NCI-H2171 (cell line): ENCODE measurements at places on chromosomes 4 and X.

GRCh38 chr4:187499956-187500355, 495.6 kb upstream of the ZFP42 start:
- no peak for DNase-seq

DNA sequence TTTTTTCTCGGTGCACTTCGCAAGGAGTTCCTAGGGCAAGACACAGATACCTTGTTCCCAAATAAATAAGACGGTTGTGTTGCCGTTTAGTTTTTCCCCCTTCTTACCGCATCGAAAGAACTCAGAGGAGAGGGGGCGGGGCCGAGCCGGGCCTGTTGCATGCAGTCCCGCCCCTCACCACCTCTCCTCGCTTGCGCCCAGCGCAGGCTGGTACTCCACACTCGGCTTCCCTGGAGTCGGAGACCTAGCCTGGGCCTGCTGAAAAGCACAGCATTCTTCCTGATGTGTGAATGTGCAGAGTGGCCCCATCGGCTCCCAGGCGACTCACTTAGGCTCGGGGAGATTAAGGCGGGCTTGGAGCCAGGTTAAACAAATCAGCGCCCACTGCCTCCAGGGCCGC, 26.1 kb upstream of the VMA21 start:
- DNase-seq = no peak

DNA sequence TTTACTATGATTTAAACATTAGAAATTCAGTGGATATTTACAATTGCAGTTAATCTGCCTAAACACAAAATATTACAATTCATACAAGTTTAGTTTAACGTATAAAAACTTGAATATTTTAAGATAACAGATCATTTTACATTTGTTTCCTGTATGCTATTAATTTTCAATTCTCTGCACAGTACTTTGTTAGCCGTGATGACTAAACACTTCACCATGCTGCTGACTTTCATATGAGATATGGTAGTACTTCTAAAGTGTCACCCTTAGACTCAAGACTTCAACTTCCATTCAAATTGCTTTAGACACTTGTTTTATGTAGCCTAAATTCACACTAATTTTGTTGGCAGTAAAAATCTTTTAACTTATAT, 1646.4 kb upstream of the ADGRL3 start:
- DNase-seq = no peak

- no peak for DNase-seq
Observed at GRCh38 chr4:140330311-140330900, 43.0 kb upstream of the SCOC start.

GRCh38 chrX:39507034-39507433, 590.7 kb downstream of the BCOR start:
- DNase-seq = no peak

- DNase-seq = no peak
Observed at GRCh38 chr4:158871335-158871724, 102.5 kb downstream of the FNIP2 start.

- no peak for DNase-seq
Observed at GRCh38 chrX:40513012-40513411, 67.8 kb upstream of the ATP6AP2 start.

- no peak for DNase-seq
Observed at GRCh38 chrX:153501530-153501929, 6.8 kb downstream of the BGN start.

DNA sequence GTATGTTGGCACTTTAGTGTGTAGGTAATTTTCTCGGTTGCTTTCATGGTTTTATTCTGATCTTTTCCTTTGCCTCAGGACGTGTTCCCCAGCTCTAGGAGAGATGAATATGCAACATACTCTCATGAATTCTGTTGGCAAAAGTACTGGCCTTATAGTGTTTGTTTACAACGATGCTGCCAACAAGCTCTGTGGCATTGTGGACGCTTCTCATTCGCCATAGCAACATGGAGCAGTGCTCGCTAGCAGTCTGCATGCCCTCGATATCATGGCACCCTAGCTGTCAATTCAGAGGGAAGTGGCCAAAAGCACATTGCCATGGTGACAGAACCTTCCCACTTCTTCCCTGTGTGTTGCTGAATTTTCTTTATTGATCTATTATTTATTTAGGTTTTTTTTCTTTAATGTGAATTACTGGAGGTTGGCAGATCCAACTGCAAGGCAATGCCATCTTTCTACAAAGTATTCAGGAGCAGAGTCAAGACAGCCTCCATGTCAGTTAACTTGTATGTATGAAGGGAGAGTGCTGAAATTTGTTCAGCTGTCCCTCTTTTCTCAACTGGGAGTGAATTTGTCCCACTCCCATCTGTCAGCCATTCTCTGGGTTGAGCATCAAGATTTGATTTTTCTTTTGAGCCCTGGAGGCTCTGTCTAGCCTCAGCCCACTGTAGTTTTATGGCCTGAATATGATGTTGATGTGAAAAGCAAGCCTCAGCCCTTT, 224.9 kb upstream of the VCX3A start:
- DNase-seq = no peak

DNA sequence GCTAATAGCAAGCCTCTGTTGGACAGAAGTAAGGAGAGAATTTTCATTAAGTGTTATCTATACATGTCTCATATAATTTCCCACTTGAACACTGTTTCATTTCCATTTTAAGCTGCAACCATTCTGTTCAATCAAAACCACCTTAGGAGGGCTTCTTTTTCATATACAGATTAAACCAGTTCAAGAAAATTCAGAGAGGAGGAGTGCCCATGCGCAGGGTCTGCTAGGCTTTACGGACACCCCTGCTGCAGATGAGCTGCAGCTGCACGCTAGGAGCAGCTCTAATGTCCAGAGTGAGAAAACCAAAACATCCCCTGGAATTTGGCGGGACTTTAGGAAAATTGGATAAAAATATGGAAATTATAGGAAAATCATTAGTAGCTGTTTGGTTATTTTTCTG, 541.0 kb downstream of the SPRY1 start:
- DNase-seq = no peak

- no peak for DNase-seq
Observed at GRCh38 chr4:113209652-113210320, 160.3 kb downstream of the ANK2 start.

- no peak for DNase-seq
Observed at GRCh38 chrX:45309096-45309495, 108.4 kb upstream of the DIPK2B start.

GRCh38 chr4:182017038-182017437, 226.2 kb upstream of the TENM3 start:
- DNase-seq = no peak

DNA sequence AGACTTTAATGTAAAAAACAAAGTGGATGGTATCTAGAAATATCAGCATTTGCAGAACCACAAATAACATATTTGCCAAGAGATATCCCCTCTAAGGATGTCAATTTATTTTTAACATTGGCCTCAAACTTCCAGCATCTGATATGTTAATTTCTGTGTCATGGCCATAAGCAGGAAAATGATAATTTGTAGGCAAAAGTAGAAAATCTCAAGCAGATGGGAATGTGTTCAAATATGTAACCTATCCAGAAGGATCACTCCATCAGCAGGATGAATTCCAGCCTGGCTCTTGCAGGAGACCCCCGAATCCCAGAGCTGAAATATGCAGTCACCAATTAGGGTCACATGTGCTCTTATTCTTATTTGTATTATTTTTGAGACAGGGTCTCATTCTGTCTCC, 55.4 kb upstream of the PRKX start:
- DNase-seq = no peak

DNA sequence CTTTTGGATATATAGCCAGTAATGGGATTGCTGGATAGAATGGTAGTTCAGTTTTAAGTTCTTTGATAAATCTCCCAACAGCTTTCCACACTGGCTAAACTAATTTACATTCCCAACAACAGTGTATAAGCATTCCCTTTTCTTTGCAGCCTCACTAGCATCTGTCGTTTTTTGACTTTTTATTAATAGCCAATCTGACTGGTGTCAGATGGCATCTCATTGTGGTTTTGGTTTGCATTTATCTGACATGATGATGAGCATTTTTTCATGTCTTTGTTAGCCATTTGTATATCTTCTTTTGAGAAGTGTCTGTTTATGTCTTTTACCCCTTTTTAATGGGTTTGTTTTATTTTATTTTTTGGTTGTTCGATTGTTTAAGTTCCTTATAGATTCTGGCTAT, 13.3 kb downstream of the UBQLN2 start:
- DNase-seq = no peak

DNA sequence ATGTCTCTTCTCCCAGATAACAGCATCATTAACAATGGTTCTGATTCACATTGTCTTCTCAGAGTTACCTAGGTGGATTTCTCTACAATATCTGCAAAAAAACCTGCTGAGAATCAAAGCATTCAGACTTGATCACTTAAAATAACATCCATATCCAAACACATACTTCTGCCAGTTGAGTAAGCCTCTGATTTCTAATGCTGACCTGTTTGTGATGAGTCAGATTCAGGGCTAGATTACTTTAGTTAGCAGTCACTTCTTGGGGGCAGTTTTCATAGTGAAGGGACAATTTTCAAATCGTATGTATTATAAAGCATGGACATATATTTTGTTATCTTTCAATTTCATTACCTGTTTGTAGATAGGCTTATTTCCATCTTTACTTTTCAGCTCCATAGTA, 35.5 kb downstream of the CCNI start:
- DNase-seq = no peak

DNA sequence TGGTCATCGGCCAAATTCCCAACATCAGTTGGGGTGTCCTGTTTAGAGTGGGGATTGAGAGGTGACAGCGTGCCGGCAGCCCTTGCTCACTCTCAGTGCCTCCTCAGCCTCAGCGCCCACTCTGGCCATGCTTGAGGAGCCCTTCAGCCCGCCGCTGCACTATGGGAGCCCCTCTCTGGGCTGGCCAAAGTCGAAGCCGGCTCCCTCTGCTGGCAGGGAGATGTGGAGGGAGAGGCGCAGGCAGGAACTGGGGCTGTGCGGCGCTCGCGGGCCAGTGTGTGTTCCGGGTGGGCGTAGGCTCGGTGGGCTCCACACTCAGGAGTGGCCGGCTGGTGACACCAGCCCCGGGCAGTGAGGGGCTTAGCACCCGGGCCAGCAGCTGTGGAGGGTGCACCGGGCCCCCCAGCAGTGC, 7.1 kb upstream of the CENPU start:
- DNase-seq = no peak

DNA sequence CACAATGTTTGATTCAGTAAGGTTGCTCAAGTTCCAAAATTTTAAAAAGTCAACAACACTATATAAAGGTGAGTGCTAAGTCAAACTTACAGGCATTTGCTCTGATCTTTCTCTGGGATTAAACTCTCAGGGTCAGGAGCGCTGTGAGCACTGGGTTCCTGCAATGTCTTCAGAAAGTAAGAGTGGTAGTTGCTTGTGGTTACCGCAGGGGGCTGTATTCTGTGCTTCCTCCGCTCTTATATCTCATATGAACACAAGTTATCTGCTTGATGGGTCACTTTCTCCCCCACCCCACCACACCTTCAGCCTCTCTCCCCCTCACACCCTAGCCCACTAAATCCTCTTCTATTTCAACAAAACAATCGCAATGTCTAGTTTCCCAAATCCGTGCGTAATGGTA, 116.4 kb upstream of the IGSF1 start:
- DNase-seq = no peak

DNA sequence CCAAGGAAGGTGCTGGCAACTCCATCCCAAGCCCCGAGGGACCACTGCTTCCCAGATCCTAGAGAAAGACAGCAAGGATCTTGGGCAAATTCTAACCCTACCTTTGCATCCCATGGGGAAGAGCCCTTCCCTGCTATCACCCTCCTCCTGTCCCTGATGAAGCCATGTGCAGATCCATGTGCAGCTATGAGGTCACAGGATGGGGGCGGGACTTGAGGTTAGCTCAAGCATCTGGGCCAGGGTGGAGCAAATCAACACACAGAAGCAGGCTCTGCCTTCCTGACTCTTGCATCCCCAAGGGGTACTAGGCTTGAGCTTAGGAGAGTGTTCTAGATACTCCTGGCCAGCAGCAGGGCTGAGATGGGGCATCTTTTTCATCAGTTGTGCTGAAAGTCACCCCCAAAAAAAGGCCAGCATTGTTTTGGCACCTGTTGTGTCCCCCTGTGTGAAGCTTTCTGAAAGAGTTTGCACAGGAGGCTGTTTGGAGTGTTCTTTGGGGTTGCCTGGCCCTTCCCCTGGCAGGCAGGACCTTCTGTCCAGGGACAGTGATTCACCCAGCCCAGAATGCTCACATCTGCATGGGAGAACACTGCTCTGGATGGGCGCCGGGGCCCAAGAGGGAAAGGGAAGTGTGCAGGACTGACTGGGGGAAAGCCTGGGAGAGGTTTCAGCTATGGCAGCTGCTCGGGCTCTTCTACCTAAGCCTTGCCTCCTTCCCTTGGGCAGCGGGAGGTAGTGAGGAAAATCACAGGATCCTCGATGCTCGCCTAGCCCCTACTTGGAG, 50.8 kb downstream of the PRPS1 start:
- DNase-seq = no peak

DNA sequence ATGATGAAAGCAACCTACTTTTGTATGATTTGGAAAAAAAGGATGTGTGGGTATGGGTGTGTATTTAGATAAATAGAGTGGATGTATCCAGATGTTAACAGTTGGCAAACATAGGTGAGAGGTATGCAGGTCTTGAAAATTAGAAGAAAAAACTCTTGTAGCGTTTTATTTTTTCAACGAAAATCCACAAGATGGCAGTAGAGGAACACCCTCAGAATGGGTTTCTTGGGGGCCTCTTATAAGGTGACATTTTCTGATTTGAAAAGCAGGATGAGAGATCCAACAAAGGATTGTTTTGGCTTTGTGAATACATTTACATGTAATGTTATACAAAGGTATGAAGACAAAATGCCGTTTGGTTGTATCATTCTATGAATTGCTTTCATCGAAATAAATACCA, 68.3 kb downstream of the FMR1NB start:
- DNase-seq = peak; percentile 5

- no peak for DNase-seq
Observed at GRCh38 chr4:112513971-112514646, 1.9 kb downstream of the NEUROG2 start.

- no peak for DNase-seq
Observed at GRCh38 chr4:121693450-121693849, 3.3 kb downstream of the ANXA5 start.

GRCh38 chrX:32780109-32780508, 431.2 kb downstream of the DMD start:
- no peak for DNase-seq

- DNase-seq = no peak
Observed at GRCh38 chrX:5915783-5916182, 312.9 kb downstream of the NLGN4X start.

DNA sequence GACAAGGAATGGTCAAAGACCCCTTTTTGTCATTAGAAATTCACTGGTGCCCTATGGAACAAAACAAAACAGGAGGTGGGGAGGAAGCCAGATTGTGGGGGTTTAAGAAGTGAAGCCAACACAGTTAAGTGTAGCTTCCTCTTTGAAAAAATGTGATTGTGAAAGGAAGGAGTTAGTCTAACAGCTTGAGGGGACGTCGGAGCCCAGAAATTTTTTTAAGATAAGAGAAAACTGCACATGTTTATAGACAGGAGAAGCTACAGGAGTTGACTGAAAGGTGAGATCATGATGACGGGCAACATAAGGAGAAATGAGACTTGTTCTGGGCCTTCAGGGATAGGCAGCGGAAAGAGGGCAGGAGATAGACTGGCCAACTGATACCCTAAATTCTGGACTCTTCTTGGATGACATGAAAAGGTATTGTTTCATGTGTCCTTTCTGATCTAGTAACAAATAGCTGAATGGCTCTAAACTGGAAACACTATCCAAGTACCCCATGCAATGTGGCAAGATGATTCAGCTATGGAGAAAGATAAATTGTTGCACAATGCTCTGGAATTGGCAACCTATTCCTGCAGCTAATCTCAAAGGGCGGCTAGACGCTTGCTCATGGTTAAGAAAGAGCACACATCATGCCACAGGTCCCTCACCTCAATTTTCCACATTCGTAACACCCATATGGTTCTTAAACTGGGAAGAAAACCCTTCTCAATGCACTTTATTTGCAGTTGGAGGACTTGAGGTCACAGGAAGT, 3.7 kb upstream of the HDAC8 start:
- no peak for DNase-seq
